ENCODE measurements at places on chromosomes 1 and 21.
A peak's percentile ranks its signal among the peaks of the same experiment; 100 is the strongest.

DNA sequence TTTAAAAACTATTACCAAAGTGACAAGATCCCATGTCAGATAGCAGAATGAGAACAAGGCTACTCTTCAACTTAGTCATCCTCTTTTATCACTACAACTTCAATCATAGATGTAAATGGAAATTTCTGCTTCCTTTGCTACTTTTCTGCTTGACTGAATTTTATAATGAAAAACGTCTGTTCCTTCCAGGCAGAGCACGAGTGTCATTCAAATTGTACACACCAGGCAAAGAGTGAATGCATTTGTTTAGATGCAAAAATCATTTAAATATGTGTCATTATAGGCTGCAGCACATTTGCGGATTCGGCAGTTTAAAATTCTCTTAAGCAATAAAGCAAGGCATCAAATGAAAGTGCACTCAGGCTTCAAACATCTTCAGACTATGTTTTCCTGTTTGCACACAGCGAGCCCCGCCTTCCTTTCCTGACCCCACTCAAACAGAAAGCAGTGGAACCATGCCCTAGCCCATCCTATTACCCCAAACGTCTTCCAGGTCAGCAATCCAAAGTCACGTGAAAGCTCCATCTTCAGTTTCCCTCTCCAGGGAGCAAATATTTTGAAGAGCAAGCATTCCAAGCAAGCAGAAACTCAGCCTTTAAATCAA is 99.6 kb downstream of the APP start:
- DNase-seq: peak; percentile 86

DNA sequence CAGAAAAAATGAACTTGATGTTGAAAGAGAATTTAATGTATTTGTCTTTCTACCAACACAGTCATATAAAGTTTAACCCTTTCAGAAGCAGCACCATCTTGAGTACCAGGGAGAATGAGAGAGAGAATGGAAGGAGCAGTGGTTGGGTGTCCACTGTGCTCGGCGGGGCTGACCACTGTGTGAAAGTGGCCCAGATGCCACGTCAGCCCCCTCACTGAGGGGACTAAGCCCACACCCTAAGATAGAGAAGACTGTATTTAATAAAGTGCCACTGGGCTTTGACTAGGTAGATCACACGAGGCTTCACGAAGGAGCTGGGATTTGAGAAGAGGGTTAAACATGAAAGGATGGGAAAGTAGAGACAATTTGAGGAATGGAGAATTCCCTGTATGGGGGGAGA is 31.2 kb downstream of the BATF3 start:
- DNase-seq: no peak

DNA sequence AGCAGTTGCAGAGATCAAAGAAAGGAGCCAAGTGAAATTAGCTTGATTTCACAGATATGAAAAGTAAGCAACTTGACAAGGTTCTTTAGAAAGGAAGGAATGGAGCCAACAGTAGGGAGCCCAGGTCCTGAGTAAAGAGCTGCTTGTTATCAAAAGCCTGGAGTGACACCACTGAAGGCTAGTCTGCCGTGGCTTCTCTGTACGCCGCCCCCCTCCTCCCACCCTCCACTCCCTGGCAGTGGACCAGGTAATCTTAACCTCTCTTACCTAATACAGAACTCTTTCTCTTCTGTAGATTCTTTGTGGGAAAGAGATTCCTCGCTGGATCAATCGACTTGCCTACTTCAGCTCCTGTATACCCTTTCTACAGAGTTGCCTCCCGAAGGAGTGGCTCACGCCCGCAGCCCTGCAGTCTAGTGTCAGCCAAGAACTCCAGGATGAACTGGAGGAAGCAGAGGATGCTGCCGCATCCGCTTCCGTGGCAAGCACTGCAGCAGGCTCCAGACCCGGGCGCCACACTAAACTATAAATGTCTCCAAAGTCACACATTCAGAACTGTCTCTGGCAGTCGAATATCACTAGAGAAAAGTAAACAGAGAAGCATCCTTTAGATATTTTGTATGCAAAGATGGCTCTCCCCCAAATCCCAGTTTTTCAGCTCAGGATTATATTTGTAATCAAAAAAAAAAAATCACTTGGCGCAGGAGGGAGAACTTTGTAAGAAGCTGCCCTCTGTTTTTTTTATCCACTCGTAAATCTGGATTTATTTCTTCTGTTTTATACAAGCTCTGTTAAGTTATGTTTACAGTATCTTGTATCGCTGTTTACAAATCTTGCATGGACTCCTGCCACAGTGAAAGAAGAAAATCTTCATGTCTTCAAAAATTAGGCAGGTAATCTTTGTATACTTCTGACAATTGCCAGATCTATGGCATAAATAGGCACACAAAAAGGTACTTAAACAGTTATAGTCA is 52.6 kb downstream of the DESI2 start:
- DNase-seq: no peak

DNA sequence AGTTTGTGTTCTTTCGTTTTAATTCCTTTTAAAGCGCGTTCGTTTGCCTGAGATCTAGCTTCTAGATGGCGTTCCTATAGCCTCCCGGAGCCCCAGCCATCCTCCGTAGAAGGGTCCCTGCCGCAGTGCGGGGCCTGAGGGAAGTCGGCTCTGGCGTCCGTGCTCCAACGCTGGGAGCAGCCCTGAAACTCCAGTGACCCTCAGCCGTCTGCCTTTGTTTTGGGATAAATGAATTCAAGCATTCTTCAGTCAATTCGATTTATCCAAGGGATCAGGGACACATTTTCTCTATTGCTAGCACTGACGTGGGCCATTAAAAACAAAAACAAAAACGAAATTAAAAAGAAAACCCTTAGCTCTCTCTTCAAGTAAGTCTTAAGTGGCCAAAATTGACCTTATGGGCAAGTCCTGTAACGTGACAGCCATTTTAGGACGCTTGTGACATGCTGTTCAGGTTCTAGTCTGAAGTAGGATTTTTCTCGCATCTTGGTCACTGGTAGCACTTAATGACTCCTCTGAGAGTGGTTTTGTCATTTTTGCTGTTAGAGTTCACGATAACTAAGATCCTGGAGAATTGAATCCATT is 742 bp upstream of the HSPA13 start:
- peak; percentile 38 for DNase-seq

GRCh38 chr1:220928725-220929300 is 49.6 kb downstream of the HLX start:
- DNase-seq: peak; percentile 36

DNA sequence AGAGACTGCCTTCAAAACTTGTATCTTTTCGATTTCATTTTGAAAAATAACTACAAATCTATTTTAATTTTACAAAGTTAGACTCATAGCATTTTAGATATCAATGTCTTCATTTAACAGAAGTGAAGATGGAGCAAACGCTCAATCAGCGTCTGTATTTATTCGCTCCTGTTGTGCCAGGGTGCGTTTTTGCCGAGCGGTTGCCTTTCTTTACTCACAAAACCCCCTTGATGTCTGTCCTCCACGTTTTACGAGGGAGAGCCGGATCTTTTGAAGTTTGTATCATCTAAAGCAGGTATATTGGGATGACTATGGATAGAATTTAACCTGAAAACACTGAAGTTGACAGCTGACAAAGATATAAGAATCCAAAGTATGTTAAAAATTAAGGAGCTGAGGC is 44.6 kb downstream of the MRPL39 start:
- no peak for DNase-seq

- DNase-seq: no peak
Measured at GRCh38 chr1:235563513-235564061, 59.3 kb upstream of the B3GALNT2 start.

GRCh38 chr1:210296682-210297081 is 32.0 kb upstream of the HHAT start:
- no peak for DNase-seq

GRCh38 chr1:170594066-170594626 is 62.2 kb downstream of the GORAB start:
- no peak for DNase-seq

GRCh38 chr21:46319186-46319585 is 4.5 kb downstream of the C21orf58 start:
- DNase-seq: no peak

DNA sequence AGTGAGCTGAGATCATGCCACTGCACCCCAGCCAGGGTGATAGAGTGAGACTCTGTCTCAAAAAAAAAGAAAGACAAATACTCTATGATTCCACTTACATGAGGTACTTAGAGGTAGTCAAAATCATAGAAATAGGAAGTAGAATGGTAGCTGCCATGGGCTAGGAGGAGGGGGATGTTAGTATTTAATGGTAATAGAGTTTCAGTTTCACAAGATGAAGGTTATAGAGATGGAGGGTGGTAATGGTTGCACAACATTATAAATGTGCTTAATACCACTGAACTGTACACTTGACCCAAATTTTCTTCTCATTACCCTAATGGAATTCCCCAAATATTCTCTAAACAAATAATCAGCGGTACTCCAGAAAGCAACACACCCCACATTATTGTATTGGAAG is 12.8 kb downstream of the EIF2B3 start:
- DNase-seq: no peak

- peak; percentile 2 for DNase-seq
Measured at GRCh38 chr1:221574529-221574928, 167.4 kb downstream of the DUSP10 start.

DNA sequence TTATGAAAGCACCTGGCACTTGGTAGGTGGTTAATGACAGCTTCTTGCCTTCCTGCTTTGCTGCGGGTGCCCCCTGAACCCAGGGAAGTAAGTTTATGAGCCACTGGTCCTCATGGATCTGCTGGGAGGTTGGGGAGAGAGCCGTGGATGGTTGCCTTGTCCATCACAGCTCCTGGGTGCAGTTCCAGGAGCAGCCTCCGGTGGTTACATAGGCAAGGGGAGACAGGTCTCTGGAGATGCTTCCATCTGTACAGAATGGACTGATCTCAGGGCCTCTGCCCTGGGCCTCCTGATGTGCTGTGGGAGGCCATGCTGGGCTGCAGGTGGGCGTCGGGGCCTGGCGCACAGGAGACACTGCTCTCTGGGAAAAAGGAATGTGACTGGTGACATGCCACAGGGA is 31.6 kb upstream of the ARHGEF10L start:
- no peak for DNase-seq

GRCh38 chr1:39401106-39401505 is 90.3 kb upstream of the BMP8A start:
- DNase-seq: no peak

GRCh38 chr1:162276493-162276892 is 100.2 kb downstream of the SPATA46 start:
- peak; percentile 34 for DNase-seq

DNA sequence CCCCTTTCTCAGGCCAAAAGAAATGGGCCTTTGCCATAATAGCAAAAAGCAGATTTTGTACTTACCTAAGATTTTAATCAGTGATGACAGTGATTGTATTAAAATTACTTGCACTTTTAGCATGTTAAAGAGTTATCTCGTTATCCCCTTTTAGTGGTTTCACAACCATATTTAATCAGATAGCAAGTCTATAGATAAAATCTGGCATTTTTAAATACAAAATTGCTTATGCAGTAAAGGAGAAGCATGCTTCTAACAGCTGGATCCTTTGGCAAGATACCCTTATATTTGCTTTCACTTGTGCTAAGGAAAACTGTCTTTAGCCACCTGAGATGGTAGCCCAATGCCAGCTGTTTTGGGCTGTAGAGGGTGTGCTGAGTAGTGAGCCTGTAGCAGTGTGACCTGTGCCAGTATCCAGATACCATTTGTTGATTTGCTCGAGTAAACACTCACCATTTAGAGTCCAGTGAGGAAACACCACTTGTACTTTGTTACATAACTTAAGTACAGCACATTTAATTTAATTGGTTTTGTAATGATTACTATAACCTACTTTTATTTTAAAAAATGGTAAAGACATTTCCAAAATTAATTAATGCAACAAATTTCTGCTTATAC is 314.4 kb upstream of the ZP4 start:
- DNase-seq: no peak

GRCh38 chr1:147099192-147099591 is 73.1 kb downstream of the PRKAB2 start:
- no peak for DNase-seq

DNA sequence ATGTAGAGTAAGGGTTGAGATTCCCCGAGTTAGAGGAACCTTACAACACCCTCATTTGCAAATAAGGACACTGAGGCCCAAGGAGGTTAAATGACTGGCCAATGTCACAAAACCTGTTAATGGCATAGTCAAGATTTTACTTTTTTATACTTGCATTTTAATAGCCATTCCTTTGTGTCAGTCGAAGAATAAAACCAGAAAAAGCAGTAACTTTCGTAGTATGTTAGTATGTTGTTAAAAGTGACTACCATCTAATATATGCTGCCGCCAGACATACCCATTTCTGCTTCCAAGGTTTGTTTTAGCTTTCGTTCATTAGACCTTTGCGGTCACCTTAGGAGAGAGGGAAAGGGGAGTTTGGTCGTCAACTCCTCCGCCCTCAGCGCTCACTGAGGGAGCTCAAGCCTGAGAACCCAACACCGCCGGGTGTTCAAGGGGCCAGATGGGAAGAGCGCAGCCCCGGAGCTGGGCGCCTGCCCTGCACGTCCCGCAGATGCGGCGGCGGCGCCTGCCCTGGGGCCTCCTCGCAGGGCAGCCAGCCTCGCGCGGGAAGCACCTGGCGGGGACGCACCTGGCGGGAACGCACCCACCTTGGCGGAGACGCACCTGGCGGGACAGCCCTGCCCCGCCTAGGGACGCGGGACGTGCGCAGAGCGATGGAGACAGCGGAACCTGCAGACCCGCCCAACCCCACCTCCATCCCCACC is 466 bp downstream of the VPS26C start:
- peak; percentile 38 for DNase-seq

GRCh38 chr1:195019385-195019784 is 1588.9 kb downstream of the KCNT2 start:
- no peak for DNase-seq

- no peak for DNase-seq
Measured at GRCh38 chr21:31265366-31266013, 78.6 kb downstream of the TIAM1 start.

GRCh38 chr1:87928623-87929022 is 599.9 kb downstream of the LMO4 start:
- no peak for DNase-seq

DNA sequence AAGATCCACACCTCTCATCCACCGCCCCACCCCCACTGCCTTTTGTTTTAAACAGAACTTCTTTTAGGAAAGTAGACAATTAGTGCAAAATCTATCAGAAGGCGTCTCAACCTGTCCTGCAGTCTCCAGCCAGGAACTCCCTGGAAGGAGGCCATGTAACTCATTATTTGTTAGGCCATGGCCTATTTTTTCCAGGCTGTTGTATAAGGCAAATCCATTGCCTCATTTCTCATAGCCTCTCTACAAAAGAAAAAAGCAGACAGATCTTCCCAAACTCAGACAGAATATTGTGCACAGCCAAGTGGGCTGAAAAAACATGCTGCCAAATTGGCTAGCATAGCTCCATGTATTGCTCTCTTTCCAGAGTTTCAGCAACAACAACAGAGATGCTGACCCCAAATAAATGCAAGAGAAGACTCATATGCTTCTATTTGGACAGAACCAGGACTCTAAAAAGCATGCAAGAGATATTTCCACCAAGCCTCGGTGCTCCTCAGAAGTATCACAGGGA is 770.7 kb upstream of the CXADR start:
- DNase-seq: no peak

GRCh38 chr1:163535807-163536206 is 214.1 kb downstream of the NUF2 start:
- DNase-seq: peak; percentile 56

DNA sequence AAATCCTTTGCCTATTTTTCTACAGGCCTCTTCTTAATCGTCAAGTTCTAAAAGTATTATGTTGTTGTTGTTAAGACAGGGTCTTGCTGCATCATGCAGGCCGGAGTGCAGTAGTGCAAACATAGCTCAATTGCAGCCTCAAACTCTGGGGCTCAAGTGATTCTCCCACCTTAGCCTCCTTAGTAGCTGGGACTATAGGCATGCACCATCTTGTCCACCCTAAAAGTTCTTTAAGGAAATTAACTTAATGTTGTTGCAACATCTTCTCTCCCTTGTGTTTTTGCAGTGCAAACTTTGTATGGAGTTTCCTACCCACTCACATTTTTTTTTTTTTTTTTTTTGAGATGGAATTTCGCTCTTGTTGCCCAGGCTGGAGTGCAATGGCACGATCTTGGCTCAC is 4.1 kb upstream of the VHLL start:
- DNase-seq: no peak

Measured in AG10803 (cell line).